Heart left ventricle (tissue), 16 donors: ENCODE measurements at places on chromosomes 13 and 19. TPM values are rescaled to one million over a fixed set of nuclear protein-coding genes. Genes with fewer than 3 reads are reported as not detected.

Gene VSTM2B
- not detected for total RNA-seq

DNA sequence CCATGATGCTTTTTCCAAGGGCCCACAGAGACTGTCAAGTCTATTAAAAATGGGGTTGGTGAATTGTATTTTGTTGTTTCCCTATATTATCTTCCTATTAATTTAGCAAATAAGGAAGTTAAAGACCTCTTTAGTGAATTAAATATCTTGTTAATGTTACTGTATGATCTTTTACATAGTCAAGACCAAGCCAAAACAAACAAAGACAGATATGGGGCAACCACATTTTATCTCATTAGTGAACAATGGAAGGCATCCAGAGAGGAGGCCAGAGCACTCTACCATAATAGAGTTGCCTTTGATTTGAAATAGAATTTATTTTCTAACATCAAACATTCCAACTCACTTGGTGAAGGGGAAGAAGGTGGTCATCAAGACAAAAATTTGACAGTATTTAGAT, 169.4 kb downstream of the B3GLCT start:
- no peaks in the 10 kb centered on the region for H3K27me3 ChIP-seq
- no peak for DNase-seq
- H3K4me1 ChIP-seq = no peaks in the 10 kb centered on the region
- no peak overlapping the region for H3K27ac ChIP-seq
- H3K36me3 ChIP-seq = no peaks in the 10 kb centered on the region
- H3K4me3 ChIP-seq = no peak overlapping the region

DNA sequence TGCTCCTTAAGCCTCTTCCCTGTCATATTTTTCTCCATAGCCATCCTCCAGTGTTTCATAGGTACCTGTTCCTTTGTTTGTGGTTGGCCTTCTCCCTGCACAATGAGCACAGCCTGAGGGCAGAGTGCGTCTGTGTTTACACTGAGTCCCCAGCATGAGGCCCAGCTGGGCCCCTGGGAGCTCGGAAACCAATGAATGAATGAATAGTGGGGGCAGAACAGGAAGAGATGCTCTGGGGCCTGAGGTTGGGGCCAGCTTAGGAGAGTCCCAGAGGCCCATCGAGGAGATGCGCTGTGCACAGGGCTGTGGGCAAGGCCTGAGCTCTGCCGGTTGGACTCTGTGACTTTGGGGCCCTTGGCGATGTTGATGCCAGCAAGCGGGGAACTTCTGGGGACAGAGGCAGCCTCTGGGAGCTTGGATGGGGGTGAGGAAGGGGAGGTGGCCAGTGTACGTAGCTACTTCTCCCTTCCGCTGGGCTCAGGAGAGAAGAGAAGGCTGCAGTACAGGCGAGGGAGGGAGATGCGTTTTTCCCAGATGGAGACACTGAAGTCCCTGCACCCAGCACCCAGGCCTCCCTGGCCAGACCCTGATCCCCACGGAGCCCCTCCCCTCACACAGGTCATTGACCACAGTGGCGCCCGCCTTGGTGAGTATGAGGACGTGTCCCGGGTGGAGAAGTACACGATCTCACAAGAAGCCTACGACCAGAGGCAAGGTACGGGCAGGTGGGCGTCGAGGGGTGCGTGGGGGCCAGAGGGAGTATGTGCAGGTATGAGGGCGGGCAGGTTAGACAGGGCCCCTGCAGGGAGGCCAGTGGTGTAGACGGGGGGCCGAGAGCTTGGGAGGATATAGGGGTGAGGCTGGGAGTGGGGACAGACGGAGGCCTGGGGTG, 5.1 kb downstream of the TBCB start:
- H3K4me1 ChIP-seq = peaks cover 9% of the 10 kb centered on the region
- no peaks in the 10 kb centered on the region for H3K27me3 ChIP-seq
- DNase-seq = no peak
- H3K36me3 ChIP-seq = no peaks in the 10 kb centered on the region
- H3K27ac ChIP-seq = no peak overlapping the region
- no peak overlapping the region for H3K4me3 ChIP-seq

- no peaks in the 10 kb centered on the region for H3K36me3 ChIP-seq
- no peaks in the 10 kb centered on the region for H3K27me3 ChIP-seq
- no peaks in the 10 kb centered on the region for H3K4me1 ChIP-seq
- DNase-seq = no peak
- H3K4me3 ChIP-seq = no peak overlapping the region
- H3K27ac ChIP-seq = no peak overlapping the region
Measured at GRCh38 chr13:79870123-79870522, 389.2 kb downstream of the NDFIP2 start.

DNA sequence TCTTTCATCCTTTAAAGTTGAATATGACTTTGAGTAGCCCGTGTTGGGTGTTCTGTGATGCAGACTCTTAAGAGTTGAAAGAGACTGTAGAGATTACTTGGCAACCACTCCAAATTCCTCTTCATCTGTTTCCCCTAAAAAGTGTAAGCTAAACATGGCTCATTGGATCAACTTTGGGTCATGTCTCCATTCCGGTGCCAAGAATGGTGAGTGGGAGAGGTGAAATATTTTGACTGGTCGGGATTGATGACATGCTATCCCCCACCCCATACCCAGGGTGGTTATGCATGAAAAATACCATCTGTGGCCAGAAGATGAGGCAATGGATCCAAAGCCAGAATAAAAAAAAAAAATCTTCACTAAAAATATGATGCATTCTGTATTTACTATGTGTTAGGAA, 281.3 kb upstream of the SOX21 start:
- H3K4me3 ChIP-seq = no peak overlapping the region
- no peaks in the 10 kb centered on the region for H3K4me1 ChIP-seq
- no peak overlapping the region for H3K27ac ChIP-seq
- no peaks in the 10 kb centered on the region for H3K27me3 ChIP-seq
- H3K36me3 ChIP-seq = no peaks in the 10 kb centered on the region
- DNase-seq = no peak

GRCh38 chr13:52983836-52984235, 44.8 kb upstream of the OLFM4 start:
- no peak overlapping the region for H3K4me3 ChIP-seq
- no peaks in the 10 kb centered on the region for H3K27me3 ChIP-seq
- H3K36me3 ChIP-seq = no peaks in the 10 kb centered on the region
- no peaks in the 10 kb centered on the region for H3K4me1 ChIP-seq
- no peak overlapping the region for H3K27ac ChIP-seq
- no peak for DNase-seq

- peak; percentile 84 for DNase-seq
- H3K27ac ChIP-seq = peak overlapping the region; percentile 99
- H3K4me3 ChIP-seq = peak overlapping the region; percentile 47
Measured at GRCh38 chr19:12777217-12778016, 2.1 kb upstream of the HOOK2 start.
